RPMI7951 (cell line): ENCODE measurements at places on chromosomes 5 and 9.
A peak's percentile ranks its signal among the peaks of the same experiment; 100 is the strongest.

GRCh38 chr5:1801967-1802295 lies 724 bp downstream of the NDUFS6 start:
- no peak for DNase-seq

DNA sequence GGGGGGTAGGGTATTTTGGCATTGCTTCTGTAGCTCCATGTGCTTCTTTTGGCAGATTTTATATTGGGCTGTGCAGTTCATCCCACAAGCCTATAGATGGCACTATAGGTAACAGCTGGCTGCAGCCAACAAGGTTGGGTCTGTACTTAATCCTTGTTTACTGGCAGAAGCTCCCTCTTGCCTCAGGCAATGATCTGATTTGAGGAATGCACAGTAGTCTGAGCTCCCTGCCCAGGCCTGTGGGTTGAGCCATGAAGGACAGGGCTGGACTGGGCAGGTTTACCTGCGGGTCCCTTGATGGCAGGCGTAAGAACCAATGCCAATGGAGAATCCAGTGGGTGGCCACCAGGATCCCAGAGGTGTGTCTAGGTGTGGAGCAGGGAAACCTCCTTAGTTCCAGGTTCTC lies 11.7 kb upstream of the OR1J2 start:
- peak; percentile 62 for DNase-seq

- DNase-seq, result peak; percentile 35
Observed at GRCh38 chr9:130498298-130498917, 53.6 kb downstream of the ASS1 start.

DNA sequence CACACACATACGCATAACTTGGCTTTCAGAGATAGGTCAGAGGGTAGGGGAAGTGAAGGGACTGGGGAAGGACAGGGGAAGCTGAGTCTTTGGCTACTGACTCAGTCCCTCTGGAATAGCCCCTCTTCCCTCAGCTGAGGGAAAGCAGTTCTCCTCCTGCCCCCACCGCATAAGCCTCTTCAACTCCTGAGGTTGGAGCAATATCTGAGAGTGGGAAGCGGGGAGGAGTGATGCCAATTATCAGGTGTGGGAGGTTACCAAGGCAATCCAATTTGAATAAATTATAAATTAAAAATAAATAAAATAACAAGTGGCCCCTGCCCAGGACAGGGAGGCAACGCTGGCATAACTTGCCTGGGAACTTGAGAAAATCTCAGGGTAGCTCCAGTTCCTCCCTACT lies 1.7 kb upstream of the STOML2 start:
- DNase-seq, result no peak

- DNase-seq, result no peak
Observed at GRCh38 chr5:168972731-168973130, 328.2 kb downstream of the SLIT3 start.

- no peak for DNase-seq
Observed at GRCh38 chr5:124136609-124137008, 609.8 kb downstream of the ZNF608 start.

DNA sequence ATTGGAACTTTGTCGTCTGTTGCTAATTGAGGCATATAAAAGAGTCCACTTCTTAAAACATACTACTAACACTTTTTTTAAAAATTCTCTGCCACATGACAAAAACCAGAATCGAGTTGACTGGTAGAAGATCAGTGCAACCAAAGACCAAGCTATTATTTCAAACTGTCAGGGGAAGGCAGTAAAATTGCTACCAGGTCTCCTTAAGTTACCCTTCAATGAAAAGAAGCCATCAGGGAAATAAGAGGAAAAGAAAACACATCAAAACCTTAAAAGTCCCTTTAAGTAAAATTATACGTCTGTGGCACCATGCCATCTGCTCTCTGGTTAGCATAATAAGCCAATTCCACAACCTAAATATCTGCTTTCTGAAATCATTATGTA lies 9.6 kb downstream of the ZNF608 start:
- DNase-seq, result no peak

GRCh38 chr5:67173959-67174358 lies 22.6 kb downstream of the CD180 start:
- peak; percentile 28 for DNase-seq

DNA sequence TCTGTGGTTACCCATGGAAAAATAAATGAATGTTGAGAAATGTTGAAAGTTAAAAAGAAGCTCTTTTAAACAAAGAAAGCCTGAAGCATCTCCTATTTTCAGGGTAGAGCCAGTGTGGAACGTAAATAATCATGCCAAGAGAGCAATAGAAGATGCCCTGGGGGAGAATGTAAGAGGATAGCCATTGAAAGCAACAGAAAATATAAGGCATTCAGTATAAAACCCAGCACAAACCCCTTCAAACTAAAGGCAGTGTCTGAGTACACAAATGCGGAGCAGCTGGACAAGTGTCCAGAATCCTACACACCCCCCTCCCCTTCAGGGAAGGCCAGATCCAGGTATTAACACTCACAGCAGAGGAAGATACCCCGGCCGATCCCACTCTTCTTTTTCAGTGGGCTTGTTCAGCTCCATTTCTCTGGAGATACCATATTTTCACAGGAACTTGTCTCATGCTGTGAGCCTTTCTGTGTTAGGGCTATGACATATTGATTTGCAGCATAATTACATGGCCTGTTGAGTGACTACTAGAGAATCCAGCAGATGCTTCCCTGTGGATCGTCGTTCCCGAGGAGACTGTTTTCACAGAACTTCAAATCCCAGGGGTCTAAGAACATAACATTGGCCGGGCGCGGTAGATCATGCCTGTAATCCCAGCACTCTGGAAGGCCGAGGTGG lies 101.2 kb downstream of the PLK2 start:
- DNase-seq, result peak; percentile 24

DNA sequence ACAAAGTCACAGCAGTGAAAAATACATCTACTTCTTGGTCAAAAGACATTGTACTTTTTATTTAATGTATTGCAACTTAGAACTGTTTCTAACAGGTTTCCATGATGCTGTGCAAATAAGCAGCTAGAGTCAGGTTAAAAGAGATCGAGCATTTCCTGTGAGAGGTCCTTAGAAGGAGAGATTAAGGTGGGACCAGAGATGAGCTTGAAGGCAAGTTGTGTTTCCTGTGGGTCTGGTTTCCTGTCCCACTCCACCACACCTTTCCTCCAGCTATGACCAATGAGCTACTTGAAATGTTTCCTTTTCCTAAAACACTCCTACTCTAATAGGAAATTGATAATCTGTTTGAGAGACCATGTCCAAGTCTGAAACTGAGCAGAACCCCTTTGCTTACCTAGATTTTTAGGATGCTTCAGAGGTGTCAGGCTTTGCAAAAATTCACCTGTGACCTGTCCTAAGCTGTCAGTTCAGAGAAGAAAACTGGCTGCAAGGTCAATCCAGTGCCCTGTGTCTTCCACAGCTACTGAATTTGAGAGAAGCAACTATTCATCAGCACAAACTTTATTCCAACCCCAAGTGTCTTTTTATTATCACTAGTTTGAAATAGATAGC lies 13.1 kb upstream of the RLN1 start:
- DNase-seq, result no peak

GRCh38 chr5:61450493-61451279 lies 118.6 kb downstream of the ZSWIM6 start:
- DNase-seq, result peak; percentile 80

DNA sequence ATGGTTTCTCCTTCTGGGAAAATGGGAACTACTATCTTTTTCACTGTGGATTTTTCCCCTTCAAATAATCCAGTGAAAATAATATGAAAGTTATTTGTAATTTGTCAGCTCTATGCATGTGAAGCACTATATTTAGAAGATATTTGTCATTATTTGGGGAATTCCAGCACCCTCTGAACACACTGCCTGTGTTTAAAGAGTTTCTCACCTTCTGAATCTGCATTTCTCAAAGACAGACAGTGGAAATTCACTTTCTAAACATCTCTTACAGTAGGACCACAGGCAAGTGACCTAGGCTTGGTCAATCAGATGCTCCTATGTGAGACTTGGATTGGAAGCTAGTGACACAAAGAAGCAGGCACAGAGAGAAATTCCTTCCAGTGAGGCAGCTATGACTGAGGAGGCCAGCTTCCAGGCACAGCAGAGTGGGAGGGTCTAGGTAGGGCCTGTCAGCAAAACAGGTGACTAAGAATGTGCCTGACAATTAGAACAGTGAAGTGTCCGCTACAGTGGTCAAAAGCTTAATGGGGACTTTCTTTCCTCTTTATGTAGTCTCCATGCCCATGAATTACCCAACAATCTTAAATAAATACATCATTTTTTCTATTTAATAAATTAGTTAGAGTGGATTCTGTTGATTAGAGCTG lies 167.2 kb downstream of the HMHB1 start:
- DNase-seq, result no peak

DNA sequence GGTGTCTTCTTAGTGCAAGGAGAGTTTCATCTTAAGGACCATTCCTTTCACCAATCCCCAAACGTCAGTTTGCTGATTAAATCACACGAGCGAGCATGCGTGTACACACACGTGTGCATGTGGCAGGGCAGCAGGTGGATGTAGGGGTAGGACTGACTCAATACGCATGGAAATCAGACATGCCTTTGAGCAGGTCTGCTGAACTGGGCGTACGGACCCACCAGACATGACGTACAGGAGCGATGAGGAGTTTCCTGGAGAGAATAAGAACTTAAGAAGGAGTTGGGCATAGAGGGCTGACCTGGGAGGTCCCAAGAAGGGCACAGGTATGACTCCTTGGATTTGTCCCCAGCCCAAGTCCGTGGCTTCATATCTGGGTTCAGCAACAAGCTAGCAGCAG lies 170.0 kb downstream of the FGF18 start:
- DNase-seq, result no peak

- no peak for DNase-seq
Observed at GRCh38 chr5:109936996-109937395, 247.3 kb downstream of the MAN2A1 start.

DNA sequence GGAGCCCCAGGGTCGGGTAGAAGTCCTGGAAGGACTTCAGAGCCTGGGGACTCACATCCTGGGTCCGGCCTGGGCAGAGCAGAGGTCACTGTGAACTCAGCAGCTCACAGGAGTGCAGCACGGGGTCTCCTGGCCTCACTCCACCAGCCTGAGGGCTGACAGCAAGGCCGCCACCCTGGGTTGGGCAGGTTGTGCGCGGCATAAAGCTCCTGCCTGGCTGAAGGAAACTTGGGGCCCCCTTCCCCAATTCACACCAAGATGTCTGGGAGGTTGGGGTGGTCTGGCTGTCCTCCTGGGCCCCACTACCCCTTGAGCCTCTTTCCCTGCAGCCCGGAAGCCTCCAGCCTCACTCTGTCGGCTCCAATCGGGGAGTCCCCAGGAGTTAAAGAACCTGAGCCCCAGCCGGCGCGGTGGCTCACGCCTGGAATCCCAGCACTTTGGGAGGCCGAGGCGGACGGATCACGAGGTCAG lies 2.1 kb downstream of the LCN15 start:
- DNase-seq, result no peak

- DNase-seq, result no peak
Observed at GRCh38 chr5:58752104-58752503, 169.2 kb downstream of the RAB3C start.

DNA sequence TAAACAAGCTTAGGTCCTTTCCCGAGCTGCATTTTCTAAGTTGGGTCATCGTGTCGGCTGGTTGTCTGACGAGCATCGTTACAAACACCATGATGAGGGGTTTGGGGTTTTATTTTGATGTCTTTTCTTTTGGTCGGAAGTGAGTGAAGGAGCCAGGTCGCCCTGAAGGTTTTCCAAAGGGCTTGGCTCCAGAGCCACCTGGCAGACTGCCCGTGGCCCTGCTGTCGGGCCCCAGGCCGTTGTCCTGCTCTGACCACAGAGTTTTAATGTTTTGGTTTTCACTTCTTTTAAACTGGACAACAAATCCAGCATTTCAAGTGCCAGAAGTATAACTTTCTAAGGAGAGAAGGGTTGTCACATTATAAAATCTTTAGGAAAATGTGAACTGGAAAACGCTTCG lies 42.3 kb downstream of the TENT4A start:
- DNase-seq, result no peak

GRCh38 chr5:169717288-169717687 lies 80.2 kb downstream of the DOCK2 start:
- peak; percentile 94 for DNase-seq

GRCh38 chr5:158856291-158856690 lies 243.4 kb downstream of the EBF1 start:
- no peak for DNase-seq

GRCh38 chr5:122944051-122944450 lies 92.5 kb downstream of the PPIC start:
- DNase-seq, result no peak

- DNase-seq, result peak; percentile 89
Observed at GRCh38 chr9:5843794-5844471, 11.0 kb upstream of the ERMP1 start.

GRCh38 chr5:34675857-34676256 lies 19.7 kb downstream of the RAI14 start:
- DNase-seq, result no peak

DNA sequence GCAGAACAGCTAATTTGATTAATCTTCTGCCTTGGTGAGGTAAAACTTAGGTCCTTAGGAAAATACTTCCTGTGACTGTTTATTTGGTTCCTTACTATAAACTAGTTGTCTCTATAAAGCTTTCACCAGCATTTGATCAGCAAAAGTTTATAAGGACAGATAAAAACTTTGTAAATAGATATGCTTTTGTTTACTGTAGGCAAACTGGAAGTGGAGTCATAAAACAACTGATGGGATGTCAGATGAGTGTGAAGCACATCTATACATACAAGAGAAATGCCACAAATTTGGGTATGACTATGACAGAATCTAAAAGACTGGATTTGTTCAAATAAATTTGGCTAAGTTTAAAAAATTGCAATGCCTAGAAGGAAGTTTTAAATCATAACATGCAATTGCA lies 5.5 kb downstream of the PTGER4 start:
- no peak for DNase-seq

- DNase-seq, result no peak
Observed at GRCh38 chr9:83469722-83470121, 68.5 kb downstream of the FRMD3 start.

DNA sequence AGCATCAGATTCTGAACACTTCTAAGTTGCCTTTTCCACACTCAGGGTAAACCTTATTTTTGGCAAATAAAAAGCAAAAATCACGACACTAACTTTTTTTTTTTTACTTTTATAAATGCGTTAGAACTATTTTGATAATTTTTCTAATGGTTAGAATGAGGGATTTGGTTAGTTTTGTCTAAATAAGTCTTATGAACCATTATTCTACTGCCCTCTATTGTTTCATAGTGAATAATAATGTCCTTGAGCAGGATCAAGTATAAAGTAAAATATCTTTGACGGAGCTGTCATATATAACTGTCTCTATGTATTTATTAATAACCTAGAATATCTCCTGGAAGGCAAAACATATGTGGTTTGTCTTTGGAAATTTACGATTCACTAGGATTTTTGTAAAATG lies 631.8 kb downstream of the GABRG2 start:
- DNase-seq, result no peak
